ENCODE measurements at places on chromosomes 7 and 10. TPM values are rescaled to one million over a fixed set of nuclear protein-coding genes. Genes with fewer than 3 reads are reported as not detected.

Gene FANK1
- 0.22 TPM for total RNA-seq

Gene EPDR1
- total RNA-seq: 0.11 TPM

Gene SPDYE5
- 0.09 TPM for total RNA-seq

Gene NANOS1
- total RNA-seq: 0.89 TPM

Gene CYP2C19
- total RNA-seq: not detected

Gene PKD2L1
- total RNA-seq: not detected

Gene ITGA8
- not detected for total RNA-seq

Gene SLC26A3
- total RNA-seq: 0.86 TPM

Gene GDF10
- not detected for total RNA-seq

Gene LIPK
- total RNA-seq: not detected

Gene ZNF239
- 13.7 TPM for total RNA-seq

Gene CDK1
- 174 TPM for total RNA-seq

Gene DKK1
- total RNA-seq: 0.25 TPM

Gene GRID2IP
- not detected for total RNA-seq

Gene APBB1IP
- total RNA-seq: 0.22 TPM

Gene MPLKIP
- total RNA-seq: 93.0 TPM

Gene C10orf67
- not detected for total RNA-seq

Gene SPDYE16
- not detected for total RNA-seq

Gene IKZF1
- total RNA-seq: 85.3 TPM

Gene PVRIG
- 0.64 TPM for total RNA-seq

Gene LRRC18
- not detected for total RNA-seq

Gene ARHGAP21
- total RNA-seq: 60.8 TPM

Gene TWIST1
- total RNA-seq: 0.18 TPM

Gene CLRN3
- not detected for total RNA-seq

Gene ZNF277
- total RNA-seq: 20.3 TPM

Gene EIF3A
- 124 TPM for total RNA-seq

Gene CYP2C9
- 0.22 TPM for total RNA-seq

Gene GCK
- total RNA-seq: 0.11 TPM

Gene TLX1
- 0.33 TPM for total RNA-seq

Gene ZNF804B
- total RNA-seq: 0.07 TPM

Gene CFAP69
- 2.3 TPM for total RNA-seq

Gene PBLD
- 2.2 TPM for total RNA-seq

Gene FOXP2
- not detected for total RNA-seq

Gene CABCOCO1
- total RNA-seq: not detected

Gene MBLAC1
- total RNA-seq: 3.1 TPM

Gene PLEKHS1
- total RNA-seq: not detected

Gene RP9
- total RNA-seq: 17.5 TPM

Gene RBP3
- not detected for total RNA-seq

Gene TRIM73
- 1.4 TPM for total RNA-seq

Gene PTCD1
- total RNA-seq: 12.3 TPM

Gene RADIL
- 8.6 TPM for total RNA-seq

Gene SYT15
- 0.65 TPM for total RNA-seq

Gene ODAD2
- total RNA-seq: not detected

Gene VWA2
- not detected for total RNA-seq

Gene PRRT4
- total RNA-seq: not detected

Data from K562 (cell line).